Activated T-cell treated with anti-CD3 and anti-CD28 coated beads, Interleukin-2, amount 50 U/mL, for 24 hours (primary cell): ENCODE measurements at places on chromosomes 4 and X.

DNA sequence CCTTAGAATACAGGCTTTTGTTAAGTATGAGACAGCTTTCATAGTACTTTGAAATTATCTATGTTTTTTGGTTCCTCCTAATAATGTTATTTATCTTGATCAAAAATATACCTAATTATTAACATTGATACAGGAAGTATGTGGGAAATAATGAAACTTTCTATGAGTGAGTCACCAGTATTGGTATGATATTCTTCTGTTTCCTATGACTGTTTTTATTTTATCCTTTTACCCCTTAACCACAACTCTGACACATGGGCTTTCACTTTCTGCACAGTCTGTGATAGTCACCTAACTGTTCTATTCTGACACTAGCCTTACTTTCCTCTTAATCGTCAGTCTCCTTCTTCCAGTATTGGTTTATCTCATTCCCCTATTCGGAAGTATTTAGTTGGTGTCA lies 4.7 kb downstream of the THAP9 start:
- H3K4me1 ChIP-seq, result peaks cover 43% of the 10 kb centered on the region
- no peak for DNase-seq
- H3K27me3 ChIP-seq, result no peaks in the 10 kb centered on the region
- H3K27ac ChIP-seq, result peak overlapping the region; percentile 87

GRCh38 chrX:119194621-119195020 lies 41.5 kb upstream of the PGRMC1 start:
- no peaks in the 10 kb centered on the region for H3K4me1 ChIP-seq
- H3K27ac ChIP-seq, result no peak overlapping the region
- peaks cover 22% of the 10 kb centered on the region for H3K27me3 ChIP-seq
- H3K36me3 ChIP-seq, result no peaks in the 10 kb centered on the region

DNA sequence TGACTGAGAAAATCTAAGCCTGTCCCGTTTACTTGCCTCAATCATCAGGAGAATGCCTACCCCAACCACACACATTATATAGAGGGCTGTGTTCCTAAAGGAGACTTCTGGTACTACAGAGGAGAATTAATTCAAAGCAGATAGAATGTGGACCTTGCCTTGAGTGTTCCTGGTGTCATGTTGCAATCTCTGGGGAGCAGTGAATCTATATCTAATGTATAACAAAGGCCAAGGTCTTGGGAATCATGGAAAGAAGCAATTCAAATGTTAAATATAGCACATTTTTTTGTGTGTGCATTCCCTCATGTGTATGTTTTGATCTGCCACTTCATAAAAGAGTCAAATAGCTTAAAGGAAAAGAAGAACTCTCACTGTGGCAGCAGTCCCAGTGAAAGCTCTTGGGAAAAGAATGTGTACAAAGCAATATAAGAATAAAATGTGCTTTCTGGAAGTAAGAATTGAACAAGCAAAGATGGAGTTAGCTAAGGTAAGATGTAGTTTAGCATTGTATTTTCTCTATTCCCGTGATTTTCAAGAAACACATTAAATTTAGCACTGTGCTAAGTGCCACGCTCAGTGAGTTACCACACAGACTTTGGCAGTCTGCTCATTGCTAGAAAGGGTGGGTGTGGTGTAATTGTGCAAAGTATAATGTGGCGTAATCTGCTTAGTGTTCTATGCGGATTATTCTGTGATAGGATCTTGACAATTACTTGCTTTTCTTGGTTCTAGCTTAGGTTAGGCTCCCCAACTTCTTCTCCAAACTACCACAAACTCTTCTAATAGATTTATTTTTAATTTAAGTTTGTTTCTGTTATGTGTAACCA lies 13.7 kb downstream of the ADH6 start:
- no peaks in the 10 kb centered on the region for H3K4me1 ChIP-seq
- no peak overlapping the region for H3K27ac ChIP-seq
- H3K27me3 ChIP-seq, result no peaks in the 10 kb centered on the region
- no peaks in the 10 kb centered on the region for H3K36me3 ChIP-seq
- no peak for DNase-seq

DNA sequence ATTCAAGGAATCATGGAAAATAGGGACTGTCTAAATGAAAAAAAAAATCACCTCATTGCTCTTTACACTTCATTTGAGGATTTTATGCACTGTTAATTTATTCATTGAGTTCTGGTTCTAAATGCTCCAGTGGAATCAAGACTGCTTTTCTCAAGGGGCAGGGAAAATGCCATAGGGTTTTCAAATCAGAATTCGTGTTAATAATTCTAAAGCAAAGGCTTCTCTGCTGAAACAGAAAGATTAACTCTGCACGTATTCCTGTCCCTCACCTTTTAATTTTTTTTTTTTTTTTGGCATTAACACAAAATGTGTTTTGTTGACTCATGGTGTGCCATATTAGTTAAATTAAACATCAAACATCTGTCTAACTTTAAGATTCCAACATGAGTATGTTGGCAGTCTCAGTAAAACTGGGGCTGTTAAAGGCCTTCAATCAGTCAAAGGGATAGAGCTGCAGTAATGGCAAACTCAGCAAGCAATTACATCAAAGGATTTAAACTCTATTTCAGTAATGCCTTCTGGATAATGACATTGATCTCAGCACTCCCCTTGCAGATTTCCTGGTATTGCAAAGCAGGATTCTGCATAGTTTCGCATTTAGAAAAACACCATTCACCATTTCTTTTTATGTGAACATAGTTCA lies 878.1 kb downstream of the RAPGEF2 start:
- H3K27ac ChIP-seq, result no peak overlapping the region
- no peaks in the 10 kb centered on the region for H3K27me3 ChIP-seq
- no peaks in the 10 kb centered on the region for H3K36me3 ChIP-seq
- H3K4me3 ChIP-seq, result no peak overlapping the region

DNA sequence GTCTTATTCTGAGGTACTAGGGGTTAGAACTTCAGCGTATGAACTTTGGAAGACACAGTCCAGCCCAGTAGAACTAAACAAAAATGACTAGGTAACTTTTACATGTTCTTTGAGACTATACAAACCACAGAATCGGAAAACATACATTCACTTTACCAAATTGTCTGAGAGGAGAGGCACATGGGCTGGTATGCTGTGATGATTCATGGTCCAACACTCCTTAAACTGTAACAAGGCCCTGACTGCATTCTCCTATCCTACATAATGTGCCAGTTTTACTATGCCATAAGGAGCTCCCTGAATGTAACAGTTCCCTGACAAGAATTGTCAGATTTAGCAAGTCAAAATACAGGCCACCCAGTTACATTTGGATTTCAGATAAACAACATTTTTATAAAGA lies 640.0 kb downstream of the RAB28 start:
- DNase-seq, result no peak
- H3K27ac ChIP-seq, result no peak overlapping the region
- H3K4me3 ChIP-seq, result no peak overlapping the region
- peaks cover 11% of the 10 kb centered on the region for H3K27me3 ChIP-seq

DNA sequence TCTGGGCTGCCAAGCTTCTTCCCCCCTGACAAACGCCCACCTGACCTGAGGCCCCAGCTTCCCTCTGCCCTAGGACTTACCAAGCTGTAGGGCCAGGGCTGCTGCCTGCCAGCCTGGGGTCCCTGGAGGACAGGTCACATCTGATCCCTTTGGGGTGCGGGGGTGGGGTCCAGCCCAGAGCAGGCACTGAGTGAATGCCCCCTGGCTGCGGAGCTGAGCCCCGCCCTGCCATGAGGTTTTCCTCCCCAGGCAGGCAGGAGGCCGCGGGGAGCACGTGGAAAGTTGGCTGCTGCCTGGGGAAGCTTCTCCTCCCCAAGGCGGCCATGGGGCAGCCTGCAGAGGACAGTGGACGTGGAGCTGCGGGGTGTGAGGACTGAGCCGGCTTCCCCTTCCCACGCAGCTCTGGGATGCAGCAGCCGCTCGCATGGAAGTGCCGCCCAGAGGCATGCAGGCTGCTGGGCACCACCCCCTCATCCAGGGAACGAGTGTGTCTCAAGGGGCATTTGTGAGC lies 37.0 kb downstream of the HTRA3 start:
- DNase-seq, result no peak
- no peaks in the 10 kb centered on the region for H3K36me3 ChIP-seq
- H3K27me3 ChIP-seq, result peaks cover 24% of the 10 kb centered on the region
- H3K4me3 ChIP-seq, result no peak overlapping the region

DNA sequence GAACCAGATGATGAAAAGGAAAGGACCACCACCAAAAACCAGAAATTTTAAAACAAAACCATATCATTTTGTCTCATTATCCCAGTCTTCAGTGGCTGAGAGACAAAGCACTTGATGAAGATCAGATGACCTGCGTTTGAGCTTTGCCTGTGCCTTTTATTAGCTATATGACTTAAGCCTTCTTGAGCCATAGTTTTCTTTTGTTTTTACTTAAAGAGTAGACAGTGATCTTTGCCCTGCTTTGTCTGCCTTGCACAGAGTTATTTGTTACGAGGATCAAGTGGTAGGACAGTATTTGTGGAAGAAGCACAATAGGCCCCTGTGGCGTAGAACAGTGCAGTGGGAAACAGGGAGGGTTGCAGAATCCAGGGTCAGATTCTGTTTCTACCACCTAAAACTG lies 89.9 kb downstream of the SLC10A6 start:
- no peaks in the 10 kb centered on the region for H3K4me1 ChIP-seq
- H3K36me3 ChIP-seq, result no peaks in the 10 kb centered on the region
- H3K27ac ChIP-seq, result no peak overlapping the region
- no peak for DNase-seq
- H3K27me3 ChIP-seq, result no peaks in the 10 kb centered on the region

DNA sequence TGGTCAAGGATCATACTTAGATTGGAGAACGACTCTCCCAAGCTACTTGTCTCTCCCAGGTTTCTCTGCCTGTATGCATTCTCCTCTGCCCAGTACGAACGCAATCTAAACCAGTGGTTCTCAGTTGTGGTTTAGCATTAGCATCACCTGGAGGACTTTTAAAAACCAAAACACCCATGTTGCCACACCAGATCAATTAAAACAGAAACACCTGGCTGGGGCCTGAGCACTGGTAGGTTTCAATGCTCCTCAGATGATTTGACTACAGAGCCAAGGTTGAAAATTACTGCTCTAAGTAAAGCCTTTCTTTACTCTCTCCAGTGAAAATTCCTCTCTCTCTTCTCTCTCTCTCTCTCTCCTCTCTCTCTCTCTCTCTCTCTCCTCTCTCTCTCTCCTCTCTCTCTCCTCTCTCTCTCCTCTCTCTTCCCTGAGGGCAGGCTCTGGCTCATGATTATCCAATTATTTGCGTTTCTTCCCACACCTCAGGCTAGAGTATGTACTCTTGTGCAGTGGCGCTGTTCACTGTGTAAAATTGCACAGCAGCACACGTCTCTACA lies 153.7 kb upstream of the FGF13 start:
- no peak overlapping the region for H3K27ac ChIP-seq
- H3K27me3 ChIP-seq, result peaks cover 26% of the 10 kb centered on the region

GRCh38 chr4:156615066-156615531 lies 356.5 kb downstream of the PDGFC start:
- DNase-seq, result no peak
- no peaks in the 10 kb centered on the region for H3K36me3 ChIP-seq
- no peak overlapping the region for H3K4me3 ChIP-seq
- H3K27ac ChIP-seq, result no peak overlapping the region

- no peaks in the 10 kb centered on the region for H3K36me3 ChIP-seq
- no peak overlapping the region for H3K27ac ChIP-seq
- DNase-seq, result no peak
- H3K4me1 ChIP-seq, result peaks cover 32% of the 10 kb centered on the region
- no peak overlapping the region for H3K4me3 ChIP-seq
These were observed 119.0 kb downstream of the GPR143 start for GRCh38 chrX:9646471-9647224.

- no peaks in the 10 kb centered on the region for H3K4me1 ChIP-seq
- H3K36me3 ChIP-seq, result no peaks in the 10 kb centered on the region
- no peak overlapping the region for H3K27ac ChIP-seq
- no peak for DNase-seq
- no peak overlapping the region for H3K4me3 ChIP-seq
These were observed 144.8 kb upstream of the TTC29 start for GRCh38 chr4:147090486-147090885.

DNA sequence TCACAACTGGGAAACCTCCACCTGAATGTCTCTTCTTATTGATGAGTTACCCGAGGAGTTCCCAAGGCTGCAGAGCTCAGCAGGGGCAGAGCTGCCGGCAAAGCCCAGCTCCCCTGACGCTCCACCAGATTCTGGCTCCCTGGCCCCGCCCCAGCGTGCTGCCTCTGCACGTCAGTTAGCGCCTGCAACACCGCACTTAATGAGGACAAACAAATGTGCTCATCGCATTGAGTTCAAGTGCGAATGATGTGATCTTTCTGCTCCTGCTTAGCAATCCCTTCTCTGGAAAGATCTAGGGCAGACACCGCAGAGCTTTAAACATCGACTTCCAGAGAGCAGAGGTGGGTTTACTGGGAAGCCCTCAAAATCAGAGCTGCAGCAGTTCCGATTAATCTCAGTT lies 55.5 kb upstream of the FBXW7 start:
- H3K36me3 ChIP-seq, result no peaks in the 10 kb centered on the region
- H3K4me3 ChIP-seq, result no peak overlapping the region
- peak; percentile 39 for DNase-seq
- H3K4me1 ChIP-seq, result peaks cover 1% of the 10 kb centered on the region
- peaks cover 2% of the 10 kb centered on the region for H3K27me3 ChIP-seq

DNA sequence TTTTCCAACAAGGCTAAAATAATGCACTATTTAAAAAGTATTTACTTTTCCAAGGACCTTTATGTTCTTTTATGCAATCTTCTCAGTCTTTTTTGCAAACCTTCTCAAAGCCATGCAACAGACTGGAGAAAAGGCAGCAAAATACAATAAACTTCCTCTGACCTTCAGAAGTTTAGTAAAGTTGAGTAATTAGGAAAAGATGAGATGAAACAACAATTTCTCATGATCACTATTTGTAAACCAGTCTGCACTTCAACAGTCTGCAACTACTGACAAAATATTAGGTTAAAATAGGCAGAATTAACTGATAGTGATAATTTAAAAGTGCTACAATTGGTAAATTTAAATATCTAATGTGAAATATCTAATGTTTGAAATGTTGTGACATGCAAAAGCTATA lies 884.9 kb upstream of the PCDH10 start:
- H3K27ac ChIP-seq, result no peak overlapping the region
- H3K4me3 ChIP-seq, result no peak overlapping the region
- no peaks in the 10 kb centered on the region for H3K4me1 ChIP-seq
- H3K27me3 ChIP-seq, result no peaks in the 10 kb centered on the region
- no peaks in the 10 kb centered on the region for H3K36me3 ChIP-seq
- no peak for DNase-seq

DNA sequence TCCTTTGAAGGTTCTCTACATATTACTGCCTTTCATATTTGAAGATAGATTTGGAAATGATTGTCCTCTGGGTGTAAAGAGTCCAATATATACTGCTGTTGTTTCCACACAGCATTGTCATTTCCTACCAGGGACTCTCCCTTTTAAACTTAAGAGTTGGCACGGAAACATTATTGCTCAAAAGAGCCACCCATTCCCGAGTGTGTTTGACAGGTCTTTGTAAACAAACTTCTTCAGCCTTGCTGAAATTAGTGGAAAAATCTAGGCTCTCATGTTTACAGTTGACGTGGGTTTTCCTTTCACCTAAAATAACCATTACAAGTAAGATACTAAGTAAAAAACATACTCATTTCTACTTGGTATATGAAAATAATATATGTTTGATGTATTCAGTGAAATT lies 111.4 kb upstream of the LIMCH1 start:
- no peaks in the 10 kb centered on the region for H3K4me1 ChIP-seq
- no peaks in the 10 kb centered on the region for H3K27me3 ChIP-seq
- H3K36me3 ChIP-seq, result no peaks in the 10 kb centered on the region
- no peak overlapping the region for H3K27ac ChIP-seq
- no peak overlapping the region for H3K4me3 ChIP-seq
- no peak for DNase-seq

- no peak overlapping the region for H3K4me3 ChIP-seq
- no peaks in the 10 kb centered on the region for H3K27me3 ChIP-seq
- H3K36me3 ChIP-seq, result peaks cover 34% of the 10 kb centered on the region
- DNase-seq, result no peak
These were observed 160.3 kb upstream of the MAB21L2 start for GRCh38 chr4:150421612-150422011.
